Occipital lobe (tissue), 3 donors: ENCODE measurements at places on chromosomes 16 and 17.

- DNase-seq: no peak
Measured at GRCh38 chr17:67359960-67360791, 6.2 kb downstream of the PSMD12 start.

DNA sequence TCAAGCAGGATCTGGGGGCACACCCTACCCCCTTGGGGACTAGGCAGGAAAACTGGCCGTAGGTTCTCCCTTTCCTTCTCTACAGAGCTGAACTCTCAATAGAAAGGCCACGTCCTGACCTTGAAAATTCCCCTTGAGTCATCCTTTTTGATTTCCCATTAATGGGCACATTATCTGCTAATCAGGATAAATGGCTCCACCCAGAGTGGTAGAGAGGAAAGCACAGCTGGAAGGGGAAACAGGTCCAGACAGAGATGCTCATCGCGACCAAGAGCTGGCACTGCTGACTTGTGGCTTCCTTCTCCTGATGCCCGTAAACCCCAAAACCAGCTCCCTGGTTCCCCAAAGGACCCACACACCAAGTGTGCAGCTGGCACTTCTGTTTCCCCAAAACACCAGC is 206.5 kb upstream of the CDH5 start:
- no peak for DNase-seq

DNA sequence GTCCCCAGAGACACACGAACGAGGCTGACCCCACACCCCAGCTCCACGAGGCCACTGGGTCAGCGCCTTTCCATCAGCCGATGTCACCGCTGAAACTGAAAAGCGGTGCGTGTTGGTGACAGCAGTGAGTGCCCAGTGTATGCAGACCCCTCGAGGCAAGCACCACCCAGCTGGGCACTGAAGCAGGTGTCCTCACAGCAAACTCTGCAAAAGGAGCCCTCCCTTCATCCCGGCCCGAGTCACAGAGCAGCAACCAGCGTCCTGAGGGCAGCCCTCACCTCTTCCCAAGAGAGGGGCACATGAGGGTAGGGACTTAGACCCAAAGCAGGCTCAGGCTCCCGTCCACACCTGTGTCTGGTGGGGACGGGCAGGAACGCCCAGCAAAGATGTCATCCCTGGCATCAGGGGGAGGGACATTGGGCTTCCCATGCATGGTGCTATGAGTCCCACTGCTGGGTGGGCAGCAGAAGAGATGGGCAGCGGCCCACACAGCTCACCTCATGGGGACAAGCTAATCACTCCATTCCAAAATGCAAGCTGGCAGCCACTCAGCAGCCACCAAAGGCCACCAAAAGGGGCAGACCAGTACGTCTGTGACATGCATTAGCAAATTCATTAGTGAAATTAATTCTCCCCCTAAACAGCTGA is 49.2 kb downstream of the RBFOX3 start:
- DNase-seq: no peak

- peak; percentile 49 for DNase-seq
Measured at GRCh38 chr16:75266738-75267630, 15.6 kb upstream of the BCAR1 start.

DNA sequence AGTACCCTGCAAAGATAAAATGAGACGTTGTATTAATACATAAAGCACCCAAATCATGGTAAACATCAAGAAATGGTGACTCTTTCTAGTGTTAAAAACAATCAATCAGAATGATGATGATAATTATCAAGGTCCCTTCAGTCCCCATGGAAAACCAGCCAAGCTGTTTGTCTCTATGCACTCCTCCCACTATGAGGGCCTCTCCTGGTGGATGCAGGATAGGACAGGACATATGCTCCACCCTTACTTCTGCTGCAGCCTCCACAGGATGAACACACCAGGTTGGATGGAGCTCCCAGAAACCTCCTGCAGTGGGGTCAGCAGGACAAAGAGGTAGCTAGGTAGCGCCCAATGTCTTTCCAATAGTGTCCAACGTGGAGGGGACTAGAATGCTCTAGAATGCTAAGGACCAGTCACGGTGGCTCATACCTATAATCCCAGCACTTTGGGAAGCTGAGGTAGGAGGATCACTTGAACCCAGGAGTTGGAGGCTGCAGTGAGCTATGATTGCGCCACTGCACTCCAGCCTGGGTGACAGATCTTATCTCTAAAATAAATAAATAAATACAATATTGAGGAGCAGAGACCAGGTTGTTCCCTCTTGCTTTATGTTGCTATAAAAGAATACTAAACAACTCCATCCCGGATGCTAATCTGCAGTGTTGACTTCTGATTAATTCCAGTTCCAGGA is 9.9 kb upstream of the KDM8 start:
- DNase-seq: no peak

GRCh38 chr16:75053791-75054555 is 55.1 kb downstream of the ZNRF1 start:
- DNase-seq: no peak

- no peak for DNase-seq
Measured at GRCh38 chr16:15770107-15770506, 86.7 kb downstream of the MYH11 start.

GRCh38 chr17:54626146-54626703 is 274.4 kb upstream of the TOM1L1 start:
- no peak for DNase-seq

DNA sequence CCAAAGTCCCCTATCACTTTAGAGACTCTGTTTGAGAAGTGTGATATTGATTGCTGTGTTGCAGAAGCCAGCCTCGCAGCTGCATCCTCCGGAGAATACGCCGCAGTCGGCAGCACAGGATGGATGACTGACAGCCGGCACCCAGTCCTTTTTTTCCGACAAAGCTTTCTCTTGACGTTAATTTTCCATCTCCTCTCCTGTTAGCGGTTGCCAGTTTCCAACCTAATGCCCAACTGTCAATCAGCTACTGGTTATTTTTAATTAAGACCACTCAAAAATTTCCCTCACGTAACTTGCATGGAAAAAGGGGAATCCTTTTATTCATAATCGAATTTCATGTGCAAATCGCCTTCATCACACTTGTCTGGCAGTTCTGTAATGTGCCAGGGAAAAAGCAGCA is 953.9 kb downstream of the CDH11 start:
- DNase-seq: no peak

- no peak for DNase-seq
Measured at GRCh38 chr17:46020023-46020761, 21.1 kb downstream of the STH start.

DNA sequence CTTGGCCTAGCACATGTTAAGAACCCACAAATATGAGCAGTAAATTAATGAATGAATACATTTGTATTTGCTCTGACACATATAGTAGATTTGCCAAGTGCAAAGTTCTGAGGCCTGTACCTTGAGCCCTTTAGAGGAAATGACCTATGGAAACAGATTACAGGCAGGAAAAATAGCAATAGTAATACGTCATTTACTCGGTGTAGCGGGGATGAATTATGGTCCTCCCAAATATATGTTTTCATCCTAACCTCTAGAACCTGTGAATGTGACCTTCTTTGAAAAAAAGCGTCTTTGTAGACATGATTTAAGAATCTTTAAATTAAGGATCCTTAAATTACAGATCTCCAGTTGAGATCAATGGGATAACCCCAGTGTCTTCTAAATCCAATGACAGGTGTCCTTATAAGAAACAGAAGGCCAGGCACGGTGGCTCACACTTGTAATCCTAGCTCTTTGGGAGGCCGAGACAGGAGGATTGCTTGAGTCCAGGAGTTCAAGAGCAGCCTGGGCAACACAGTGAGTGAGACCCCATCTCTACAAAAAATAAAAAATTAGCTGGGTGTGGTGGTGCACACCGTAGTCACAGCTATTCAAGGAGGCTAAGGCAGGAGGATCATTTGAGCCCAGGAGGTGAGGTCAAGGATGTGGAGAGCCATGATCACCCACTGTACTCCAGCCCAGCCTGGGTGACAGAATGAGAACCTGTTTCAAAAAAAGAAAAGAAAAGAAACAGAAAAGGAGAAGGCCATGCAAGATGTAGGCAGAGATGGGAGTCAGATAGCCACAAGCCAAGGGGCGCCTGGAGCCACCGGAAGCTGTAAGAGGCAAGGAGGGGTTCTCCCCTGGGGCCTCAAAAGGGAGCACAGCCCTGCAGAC is 5.1 kb upstream of the ITPRIPL2 start:
- no peak for DNase-seq

- DNase-seq: no peak
Measured at GRCh38 chr16:48561960-48562393, 48.0 kb downstream of the N4BP1 start.

DNA sequence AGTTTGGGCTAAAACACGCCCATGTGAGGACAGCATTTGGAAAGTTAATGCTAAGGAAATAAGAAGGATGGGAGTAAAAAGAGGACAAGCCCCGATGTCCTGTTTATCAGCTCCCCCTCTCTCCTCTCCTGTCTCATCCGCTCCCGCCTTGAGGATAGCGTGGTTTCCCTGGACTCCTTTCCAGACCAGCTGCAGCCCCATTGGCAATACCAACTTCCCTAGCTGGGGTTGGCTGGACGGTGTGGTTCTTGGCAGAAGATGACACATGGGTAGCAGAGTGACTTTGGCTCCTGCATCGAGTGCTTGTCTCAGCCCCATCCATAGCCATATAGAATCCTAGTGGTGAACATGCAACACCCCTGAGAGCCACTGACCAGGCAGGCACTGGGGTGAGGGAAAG is 185.9 kb downstream of the CCDC182 start:
- DNase-seq: no peak

DNA sequence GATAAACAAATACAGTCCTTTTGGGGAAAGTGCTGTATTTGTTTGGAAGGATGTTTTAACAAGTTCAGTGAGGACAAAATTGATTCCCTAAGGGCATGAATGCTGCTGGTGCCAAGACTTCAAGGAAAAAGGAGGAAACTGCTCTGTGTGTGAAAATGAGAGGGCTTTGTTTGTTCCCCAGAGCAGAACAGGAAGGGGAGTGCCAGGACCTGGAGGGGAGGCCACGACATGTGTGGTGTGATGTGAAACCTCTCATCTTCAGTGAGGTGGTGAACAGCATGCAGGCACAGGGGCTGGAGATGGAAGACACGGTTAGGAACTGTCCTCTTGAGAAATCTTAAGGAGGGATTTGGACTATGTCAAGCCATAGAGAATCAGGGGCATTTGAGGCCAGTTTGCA is 46.6 kb upstream of the GRIN2A start:
- no peak for DNase-seq

- no peak for DNase-seq
Measured at GRCh38 chr16:21643785-21644184, 8.6 kb downstream of the IGSF6 start.

DNA sequence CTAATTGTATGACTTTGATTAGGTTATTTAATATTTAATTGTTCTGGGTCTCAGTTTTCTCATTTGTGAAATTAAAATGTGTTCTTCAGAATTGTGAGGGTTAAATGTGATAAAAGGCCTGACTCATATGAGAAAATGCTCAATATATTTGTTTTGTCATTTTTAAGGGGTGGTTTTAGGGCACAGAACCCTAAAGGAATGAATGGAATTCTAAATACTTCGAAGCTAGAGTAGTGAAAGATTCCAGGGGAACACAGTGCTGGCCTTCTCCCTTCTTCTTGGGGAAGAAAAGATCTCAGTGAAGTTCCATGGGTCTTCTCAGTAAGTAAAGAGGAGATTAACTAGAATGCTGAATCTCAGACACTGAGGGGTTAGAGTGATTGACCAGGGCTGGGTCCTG is 3.9 kb upstream of the SMPD3 start:
- no peak for DNase-seq

- no peak for DNase-seq
Measured at GRCh38 chr17:73335591-73336407, 24.0 kb upstream of the CDC42EP4 start.

- no peak for DNase-seq
Measured at GRCh38 chr16:11303405-11304138, 22.4 kb upstream of the PRM1 start.

- no peak for DNase-seq
Measured at GRCh38 chr17:77480199-77480508, 339.4 kb downstream of the SEC14L1 start.

- no peak for DNase-seq
Measured at GRCh38 chr17:35089586-35090296, 26.2 kb upstream of the RFFL start.

- no peak for DNase-seq
Measured at GRCh38 chr17:63550817-63551639, 751 bp downstream of the DCAF7 start.

DNA sequence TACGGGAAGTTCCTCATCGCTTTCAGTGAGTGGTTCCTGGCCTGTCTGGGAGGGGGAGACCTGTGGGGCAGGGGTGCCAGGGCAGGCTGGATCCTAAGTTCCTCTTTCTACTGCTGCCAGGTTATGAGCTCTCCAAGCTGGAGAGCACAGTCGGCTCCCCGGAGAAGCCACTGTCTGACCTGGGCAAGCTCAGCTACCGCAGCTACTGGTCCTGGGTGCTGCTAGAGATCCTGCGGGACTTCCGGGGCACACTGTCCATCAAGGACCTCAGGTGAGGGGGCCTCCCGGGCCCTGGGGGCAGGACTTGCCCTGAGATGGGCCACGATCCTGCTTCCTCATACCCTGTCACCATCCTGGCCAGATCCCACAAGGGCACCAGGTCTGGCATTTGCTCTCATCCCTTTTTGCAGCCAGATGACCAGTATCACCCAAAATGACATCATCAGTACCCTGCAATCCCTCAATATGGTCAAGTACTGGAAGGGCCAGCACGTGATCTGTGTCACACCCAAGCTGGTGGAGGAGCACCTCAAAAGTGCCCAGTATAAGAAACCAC is 5.1 kb downstream of the PRSS8 start:
- DNase-seq: no peak

- no peak for DNase-seq
Measured at GRCh38 chr17:35252651-35253050, 9.8 kb downstream of the SLFN5 start.

DNA sequence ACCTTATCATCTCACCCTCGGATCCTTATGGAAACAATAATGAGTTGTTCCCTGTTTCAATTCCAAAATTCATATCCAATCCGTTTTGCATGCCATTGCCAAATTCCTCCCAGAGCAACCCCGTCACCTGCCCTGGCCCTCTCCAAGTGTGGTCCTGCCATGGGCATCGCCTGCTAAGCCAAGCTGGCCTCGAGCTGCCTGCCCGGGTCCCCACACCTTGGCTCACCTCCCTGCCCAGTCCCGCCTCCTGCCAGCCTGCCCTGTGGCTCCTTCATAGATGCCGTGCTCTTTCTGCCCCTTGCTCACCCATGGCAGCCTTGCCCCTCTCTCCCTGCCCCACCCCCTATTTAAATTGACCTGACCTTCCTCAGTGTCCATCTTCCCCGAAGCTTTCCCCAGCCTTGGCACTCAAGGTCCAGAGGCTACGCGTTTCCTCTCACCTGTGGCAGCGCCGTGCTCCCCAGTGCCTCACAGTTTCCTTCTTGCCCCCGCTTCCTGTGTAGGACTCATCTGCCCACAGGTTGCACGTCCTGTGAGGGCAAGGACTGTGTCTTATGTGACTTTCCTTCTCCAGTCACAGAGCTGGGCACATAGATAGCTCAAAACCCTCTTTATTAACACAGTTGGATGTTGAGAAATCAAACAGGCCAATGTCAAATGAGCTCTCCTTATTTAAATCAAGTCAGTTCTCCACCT is 12.7 kb downstream of the MAPT start:
- no peak for DNase-seq

DNA sequence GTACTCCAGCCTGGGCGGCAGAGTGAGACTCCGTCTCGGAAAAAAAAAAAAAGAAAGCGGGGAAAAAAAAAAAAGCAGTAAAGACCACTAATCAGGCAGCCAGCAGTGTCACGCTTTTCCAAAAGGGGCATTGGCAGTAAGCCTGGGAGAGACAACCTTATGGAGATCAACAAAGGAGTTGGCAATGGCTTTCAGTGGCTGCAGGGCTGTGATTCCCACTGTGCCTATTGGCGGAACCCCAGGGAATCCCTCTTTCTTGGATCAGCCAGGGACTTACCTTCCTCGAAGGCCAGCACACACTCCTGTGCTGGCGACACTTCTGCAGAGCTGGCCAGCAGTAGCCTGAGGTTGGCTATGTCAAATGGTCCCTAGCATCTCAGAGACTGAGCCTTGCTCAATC is 43.2 kb upstream of the ZFHX3 start:
- no peak for DNase-seq
